ENCODE measurements at places on chromosomes 13 and 19. TPM values are rescaled to one million over a fixed set of nuclear protein-coding genes. Genes with fewer than 3 reads are reported as not detected.

Gene KLK5
- total RNA-seq = not detected

Gene TGFBR3L
- total RNA-seq = 0.26 TPM

Gene ZNF154
- 6.6 TPM for total RNA-seq

Gene EMP3
- 193 TPM for total RNA-seq

Gene C19orf44
- 7.3 TPM for total RNA-seq

Gene SSC5D
- total RNA-seq = 23.4 TPM

Gene OR7C2
- not detected for total RNA-seq

Gene WASF3
- 18.8 TPM for total RNA-seq

Gene LMTK3
- 0.11 TPM for total RNA-seq

Gene MBD3L3
- not detected for total RNA-seq

Gene APOC4
- total RNA-seq = not detected

Gene CCNA1
- total RNA-seq = 0.22 TPM

Gene FCHO1
- 0.43 TPM for total RNA-seq

Gene OR7C1
- not detected for total RNA-seq

Gene ZNF446
- 9.1 TPM for total RNA-seq

Gene U2AF1L4
- total RNA-seq = 9.5 TPM

Gene EBI3
- total RNA-seq = not detected

Gene SHISA7
- total RNA-seq = not detected

Gene ZNF90
- total RNA-seq = 2.5 TPM

Gene PSG11
- 0.11 TPM for total RNA-seq

Gene MUC16
- not detected for total RNA-seq

Gene FGF21
- total RNA-seq = not detected
